Stimulated activated CD8-positive, alpha-beta memory T cell treated with anti-CD3 and anti-CD28 coated beads, Interleukin-15, amount 100 ng/mL, for 4 hours (primary cell): ENCODE measurements at places on chromosomes 5 and 9.

DNA sequence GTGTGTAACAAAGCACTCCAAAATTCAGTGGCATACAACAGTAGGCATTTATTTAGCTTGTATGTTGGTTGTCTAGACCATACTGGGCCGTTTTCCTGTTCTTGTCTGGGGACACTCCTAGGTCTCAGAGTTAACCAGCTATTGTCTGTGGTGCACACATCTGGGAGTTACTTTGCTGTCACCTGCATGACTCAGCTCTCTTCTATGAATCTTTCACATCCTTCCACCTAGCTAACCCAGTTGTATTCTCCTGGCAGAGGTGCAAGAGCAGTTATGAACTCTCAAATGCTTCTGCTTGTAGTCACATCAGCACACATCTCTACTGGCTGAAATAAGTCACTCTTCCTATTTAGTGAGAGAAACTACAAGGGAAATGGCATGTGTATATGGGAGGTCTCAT lies 138.1 kb downstream of the BAAT start:
- DNase-seq: no peak

GRCh38 chr5:134100283-134101091 lies 14.0 kb upstream of the TCF7 start:
- DNase-seq: peak; percentile 63

DNA sequence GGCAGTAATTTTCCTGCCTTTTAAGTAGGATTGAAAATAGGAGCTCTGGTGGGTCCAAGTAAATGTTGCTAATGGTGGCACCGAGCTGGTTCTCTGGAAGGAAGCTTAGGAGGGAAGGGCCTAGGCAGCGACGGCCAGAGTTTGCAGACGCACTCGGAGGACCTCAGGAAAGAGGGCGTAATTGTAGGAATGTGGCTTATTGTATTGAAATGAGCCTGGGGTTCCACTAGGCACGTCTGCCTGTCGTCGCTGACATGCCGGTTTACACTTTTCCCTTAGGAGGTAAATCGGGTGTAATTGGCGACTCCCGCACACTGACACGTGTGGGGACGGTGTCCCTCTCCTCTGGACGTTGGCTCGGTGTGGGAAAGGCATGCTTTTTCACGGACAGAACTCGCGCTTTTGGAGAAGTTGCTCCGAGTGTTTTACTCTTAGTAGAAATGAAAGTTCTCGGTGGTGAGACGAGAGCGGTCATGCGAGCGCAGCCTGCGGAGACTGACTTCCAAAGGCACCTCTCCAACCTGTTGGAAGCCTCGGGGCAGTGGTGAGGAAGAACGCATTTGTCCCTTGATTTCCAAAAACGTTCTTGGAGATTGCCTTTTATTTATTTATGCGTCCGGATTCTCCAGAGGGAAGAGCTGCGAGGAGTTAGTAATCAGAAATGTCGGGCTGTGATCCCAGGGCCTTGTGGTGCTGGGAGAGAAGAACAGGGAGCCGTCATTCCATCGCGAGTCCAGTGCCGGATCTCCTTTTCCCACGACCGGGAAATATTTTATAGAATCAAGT lies 1.3 kb downstream of the NR4A3 start:
- no peak for DNase-seq

GRCh38 chr9:3628239-3628638 lies 102.4 kb upstream of the RFX3 start:
- no peak for DNase-seq

- no peak for DNase-seq
These were observed 11.5 kb upstream of the CPLX2 start for GRCh38 chr5:175859916-175860315.

GRCh38 chr9:100589582-100589981 lies 11.7 kb downstream of the CAVIN4 start:
- no peak for DNase-seq

DNA sequence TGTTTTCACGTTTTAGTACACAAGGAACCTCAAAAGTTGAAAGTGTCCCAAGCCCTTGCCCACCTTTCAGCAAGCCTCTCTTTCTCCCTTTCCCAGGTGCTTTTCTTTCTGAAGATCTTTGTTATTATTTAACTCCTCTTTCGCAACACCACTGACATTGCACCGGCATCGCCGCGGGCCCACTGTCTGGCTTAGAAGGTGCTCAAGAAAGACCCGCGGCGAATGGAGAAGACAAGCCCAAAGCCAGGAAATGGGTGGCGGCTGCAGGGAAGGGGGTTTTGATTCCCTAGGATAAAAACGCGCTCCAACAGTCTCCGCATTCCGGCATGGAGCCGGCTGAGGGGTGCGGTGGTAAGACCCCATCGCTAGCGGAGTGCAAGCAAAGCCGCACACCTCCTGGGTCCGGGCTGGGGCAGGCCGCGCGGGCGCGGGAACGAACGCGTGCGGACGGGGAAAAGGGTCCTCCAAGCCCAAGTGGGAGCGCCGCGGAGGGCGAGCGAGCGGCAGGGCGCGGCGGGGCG lies 404 bp upstream of the AFAP1L1 start:
- DNase-seq: no peak

- no peak for DNase-seq
These were observed 30.9 kb downstream of the SEMA5A start for GRCh38 chr5:9514968-9515367.

DNA sequence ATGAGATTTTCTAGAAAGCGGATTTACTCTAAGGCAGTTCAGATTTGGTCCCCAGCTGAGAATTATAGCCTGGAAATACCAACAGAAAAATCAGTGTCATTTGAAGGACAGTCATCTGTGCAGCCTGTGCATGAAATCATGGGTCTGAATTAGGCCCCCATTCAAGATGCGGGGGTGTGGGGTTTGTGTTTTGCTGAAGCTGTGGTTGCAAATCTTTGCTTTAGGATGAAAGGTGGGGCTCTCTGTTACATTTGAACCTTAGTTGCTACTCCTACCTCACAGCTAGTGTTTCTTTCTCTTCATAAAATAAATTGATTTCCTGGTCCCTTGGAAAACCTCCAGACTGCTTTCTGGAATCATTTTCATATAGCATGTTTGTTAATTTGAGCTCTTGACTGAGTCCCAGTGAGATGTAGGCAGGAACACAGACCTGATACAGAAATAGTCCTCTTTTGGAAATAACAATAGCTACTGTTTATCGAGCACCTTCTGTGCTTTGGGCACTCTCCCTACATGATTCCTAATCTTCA lies 4.8 kb upstream of the ABL1 start:
- no peak for DNase-seq

DNA sequence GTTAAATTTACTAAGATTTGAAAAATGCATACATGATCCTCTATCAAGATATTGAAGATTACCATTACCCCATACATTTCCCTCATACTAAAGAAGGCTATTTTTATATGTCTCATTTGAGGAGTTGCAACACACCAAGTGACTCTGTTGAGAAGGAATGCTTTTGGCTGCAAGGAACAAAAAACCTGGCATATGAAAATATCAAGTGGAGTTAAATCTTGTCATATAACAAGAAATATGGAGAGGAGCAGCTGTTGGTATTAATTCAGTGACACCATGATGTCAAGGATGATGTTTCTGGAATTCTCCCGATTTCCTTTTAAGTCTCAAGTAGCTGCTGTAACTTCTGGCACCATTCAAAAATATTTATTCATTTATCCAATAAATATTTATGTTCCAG lies 193.8 kb downstream of the CSNK1G3 start:
- no peak for DNase-seq

GRCh38 chr5:1390861-1391600 lies 46.1 kb upstream of the CLPTM1L start:
- DNase-seq: no peak

- no peak for DNase-seq
These were observed 19.3 kb upstream of the GRAMD2B start for GRCh38 chr5:126403876-126404275.

GRCh38 chr5:157473383-157474320 lies 13.6 kb downstream of the NIPAL4 start:
- no peak for DNase-seq

DNA sequence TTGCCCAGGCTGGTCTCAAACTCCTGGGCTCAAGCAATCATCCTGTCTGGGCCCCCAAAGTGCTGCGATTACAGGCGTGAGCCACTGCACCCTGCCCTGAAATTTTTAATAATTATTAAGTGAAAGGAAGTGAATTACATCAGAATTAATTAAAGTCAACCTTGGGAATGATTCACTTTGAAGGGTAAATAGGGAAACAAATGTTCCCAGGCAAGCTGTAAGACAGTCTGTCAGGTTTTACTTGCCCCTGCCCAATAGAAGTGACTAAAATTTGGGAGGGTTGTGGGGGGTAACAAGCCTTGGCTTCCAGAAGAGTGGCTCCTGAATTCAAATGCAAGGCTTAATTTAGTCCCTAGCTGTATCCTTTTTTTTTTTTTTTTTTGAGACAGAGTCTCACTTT lies 1.3 kb upstream of the LIX1 start:
- DNase-seq: no peak

- no peak for DNase-seq
These were observed 182.0 kb upstream of the MPDZ start for GRCh38 chr9:13461414-13461991.

- DNase-seq: no peak
These were observed 11.1 kb downstream of the CNTFR start for GRCh38 chr9:34578241-34579103.

DNA sequence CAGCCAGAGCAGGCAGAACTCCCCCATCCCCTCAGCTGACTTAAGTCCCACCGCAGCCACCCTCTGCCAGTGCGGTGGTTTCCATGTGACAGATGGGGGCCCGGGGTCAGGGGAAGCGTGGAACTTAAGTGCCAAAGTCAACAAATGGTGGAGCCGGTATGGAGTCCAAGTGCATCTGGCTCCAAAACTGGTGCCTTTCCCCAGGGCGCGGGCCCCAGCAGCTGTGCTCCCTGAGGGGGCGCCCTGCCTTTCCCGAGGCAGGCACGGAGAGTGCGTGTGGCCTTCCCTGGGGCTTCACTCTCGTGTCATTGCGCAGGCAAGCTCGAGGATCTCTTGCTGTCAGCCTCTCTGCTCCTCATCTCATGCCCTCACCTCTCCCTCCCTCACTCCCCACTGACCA lies 33.8 kb downstream of the SLC46A2 start:
- DNase-seq: no peak

DNA sequence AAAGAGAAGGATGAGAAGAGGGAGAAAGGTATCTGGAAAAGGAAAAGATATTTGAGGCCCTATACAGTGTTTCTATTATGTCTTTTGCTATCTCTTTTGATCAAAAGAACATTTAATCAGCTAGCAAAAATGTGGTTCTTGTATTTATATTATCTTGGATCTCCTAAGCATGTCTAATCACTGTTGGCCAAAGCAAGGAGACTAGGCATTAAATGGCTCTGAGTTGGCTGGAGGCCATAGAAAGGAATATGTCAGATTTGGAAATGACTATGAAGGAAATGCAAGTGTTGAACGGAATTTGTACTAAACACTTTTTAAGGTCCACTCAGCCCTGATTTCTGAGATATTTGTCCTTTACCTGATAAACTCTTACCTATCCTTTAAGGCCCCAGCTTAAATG lies 22.4 kb upstream of the THG1L start:
- no peak for DNase-seq

DNA sequence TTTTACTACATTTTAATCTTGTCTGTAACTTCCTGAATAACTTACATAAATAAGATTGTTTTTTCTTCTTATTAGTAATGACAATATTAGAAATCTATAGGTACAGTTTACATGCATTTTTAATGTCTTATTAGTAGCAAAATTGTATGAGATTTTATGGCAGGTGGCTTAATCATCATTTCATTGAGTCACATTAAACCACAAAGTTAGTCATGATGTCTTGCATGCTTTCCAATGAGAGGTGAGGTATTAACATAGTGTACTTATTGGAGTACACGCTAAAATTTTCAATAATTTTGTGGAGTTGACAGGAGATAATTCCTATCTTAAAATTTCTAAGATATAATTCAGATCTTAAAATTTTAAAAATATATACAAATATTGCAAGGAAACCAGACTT lies 989.6 kb upstream of the ARRDC3 start:
- DNase-seq: no peak

- DNase-seq: no peak
These were observed 33.5 kb upstream of the SUB1 start for GRCh38 chr5:32551865-32552264.

GRCh38 chr5:118791926-118792734 lies 196.2 kb downstream of the DTWD2 start:
- no peak for DNase-seq

- no peak for DNase-seq
These were observed 207.8 kb downstream of the KDM4C start for GRCh38 chr9:6965566-6965965.

- DNase-seq: no peak
These were observed 23.0 kb downstream of the ABL1 start for GRCh38 chr9:130857864-130858738.

GRCh38 chr5:110956280-110956912 lies 115.1 kb upstream of the TSLP start:
- no peak for DNase-seq

- DNase-seq: no peak
These were observed 48.1 kb downstream of the GALNT12 start for GRCh38 chr9:98855592-98855991.

GRCh38 chr5:14851050-14851419 lies 20.5 kb downstream of the ANKH start:
- no peak for DNase-seq

- DNase-seq: no peak
These were observed 49.2 kb downstream of the KIAA1958 start for GRCh38 chr9:112535811-112536210.

- DNase-seq: no peak
These were observed 66.0 kb upstream of the KLF9 start for GRCh38 chr9:70480405-70480980.

DNA sequence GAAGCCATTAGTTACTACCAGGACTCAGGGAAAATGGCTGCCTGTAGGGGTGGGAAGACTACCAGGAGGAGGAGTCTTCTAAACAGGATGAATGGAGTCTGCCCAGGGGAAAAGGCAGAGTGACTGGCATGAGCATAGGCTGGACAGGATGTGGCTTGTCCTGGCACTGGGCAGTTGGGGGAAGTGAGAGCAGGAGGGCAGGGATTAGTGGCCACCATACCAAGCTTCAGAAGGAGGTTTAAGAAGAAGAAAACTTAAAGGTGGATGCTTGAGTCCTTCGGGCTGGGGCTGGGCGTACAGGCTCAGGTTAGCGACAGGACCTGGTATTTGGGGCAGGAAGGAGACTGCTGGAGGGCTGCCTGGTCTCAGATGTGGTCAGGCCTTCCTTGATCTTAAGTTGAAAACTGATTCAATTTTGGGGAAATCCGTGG lies 5.0 kb upstream of the NSD1 start:
- DNase-seq: no peak

- DNase-seq: no peak
These were observed 10.6 kb upstream of the KCNIP1 start for GRCh38 chr5:170493028-170493820.

- DNase-seq: no peak
These were observed 1652.4 kb upstream of the ACO1 start for GRCh38 chr9:30732060-30732459.
